Forelimb muscle (tissue), 1 donor: ENCODE measurements at places on chromosomes 5 and 9. TPM values are rescaled to one million over a fixed set of nuclear protein-coding genes. Genes with fewer than 3 reads are reported as not detected.

The BTNL8 gene
- not detected for polyA plus RNA-seq

The GPR150 gene
- not detected for polyA plus RNA-seq

- no peak for DNase-seq
Observed at GRCh38 chr5:153136910-153137614, 353.4 kb upstream of the GRIA1 start.

The ANKRD18B gene
- 0.06 TPM for polyA plus RNA-seq

The PCDHA4 gene
- 0.14 TPM for polyA plus RNA-seq
